ENCODE measurements at places on chromosomes 4 and X. TPM values are rescaled to one million over a fixed set of nuclear protein-coding genes. Genes with fewer than 3 reads are reported as not detected.
A peak's percentile ranks its signal among the peaks of the same experiment; 100 is the strongest.

PALLD gene
- total RNA-seq = 166 TPM

MCUB gene
- 18.6 TPM for total RNA-seq

NKX1-1 gene
- total RNA-seq = not detected

MAGEH1 gene
- total RNA-seq = 0.20 TPM

MAGEE1 gene
- total RNA-seq = 2.2 TPM

MYOZ2 gene
- not detected for total RNA-seq

ZNF674 gene
- 5.2 TPM for total RNA-seq

AR gene
- 0.02 TPM for total RNA-seq

GRCh38 chr4:156635051-156635450, 336.5 kb downstream of the PDGFC start:
- DNase-seq = no peak

DNA sequence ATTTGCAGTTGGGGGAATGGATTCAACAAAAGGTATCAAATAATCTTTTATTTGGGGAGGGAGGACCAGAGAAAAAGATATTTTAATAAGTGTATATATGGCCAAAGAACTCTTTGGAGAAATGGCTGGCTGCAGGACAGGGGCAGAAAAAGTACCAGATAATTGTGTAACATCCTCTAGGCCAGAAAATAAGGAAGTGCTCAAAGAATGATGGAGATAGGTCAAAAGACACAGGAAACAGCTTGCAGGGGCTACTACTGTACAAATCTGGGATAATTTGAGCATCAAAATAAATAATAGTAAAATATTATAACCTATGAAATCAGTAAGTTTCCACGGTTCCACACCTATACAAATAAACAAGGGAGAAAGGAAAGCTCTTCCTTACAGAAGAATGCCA, 34.8 kb downstream of the KLHL5 start:
- DNase-seq = no peak

- DNase-seq = no peak
Observed at GRCh38 chr4:52670739-52671138, 11.6 kb upstream of the USP46 start.

- no peak for DNase-seq
Observed at GRCh38 chr4:150418757-150419410, 163.1 kb upstream of the MAB21L2 start.

DNA sequence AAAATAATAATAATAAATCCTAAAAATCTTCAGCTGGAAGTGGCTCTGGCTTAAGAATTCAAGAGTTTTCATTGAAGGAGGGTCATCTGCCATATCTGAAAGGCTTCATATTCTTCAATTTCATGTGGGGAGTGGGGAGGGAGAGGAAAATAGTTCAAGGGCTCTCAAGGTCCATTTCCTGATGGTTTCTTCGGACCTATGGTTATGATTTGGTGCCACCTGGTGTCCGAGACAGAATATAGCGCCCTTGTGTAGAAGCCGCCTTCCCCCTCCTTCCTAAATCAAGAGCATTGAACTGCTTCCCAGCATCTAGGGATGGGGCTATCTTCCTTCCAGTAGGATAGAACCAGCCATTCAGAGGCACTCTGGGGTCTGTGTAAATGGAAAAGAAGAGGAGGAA, 34.3 kb downstream of the NLGN3 start:
- peak; percentile 39 for DNase-seq

- DNase-seq = no peak
Observed at GRCh38 chr4:73621357-73621756, 1.1 kb upstream of the RASSF6 start.

DNA sequence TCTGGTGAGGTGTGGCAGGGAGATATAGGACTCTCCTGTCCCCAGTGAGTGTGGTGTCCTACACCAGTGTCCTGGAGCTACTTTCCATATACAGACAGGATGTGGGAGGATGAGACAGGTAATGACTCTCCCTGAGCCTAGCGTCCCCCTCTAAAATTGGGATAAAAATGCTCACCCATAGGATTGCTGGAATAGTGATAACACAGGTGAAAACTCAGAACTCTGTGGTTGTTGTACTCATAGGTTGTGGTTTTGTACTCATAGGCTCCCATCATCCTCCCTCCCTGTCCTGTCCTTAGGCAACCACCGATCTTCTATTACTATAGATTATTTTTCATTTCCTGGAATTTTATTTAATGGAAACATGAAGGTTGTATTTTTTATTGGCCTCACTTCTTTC, 60.7 kb upstream of the NXF3 start:
- DNase-seq = no peak

GRCh38 chrX:84216406-84216805, 28.4 kb upstream of the RPS6KA6 start:
- DNase-seq = no peak

DNA sequence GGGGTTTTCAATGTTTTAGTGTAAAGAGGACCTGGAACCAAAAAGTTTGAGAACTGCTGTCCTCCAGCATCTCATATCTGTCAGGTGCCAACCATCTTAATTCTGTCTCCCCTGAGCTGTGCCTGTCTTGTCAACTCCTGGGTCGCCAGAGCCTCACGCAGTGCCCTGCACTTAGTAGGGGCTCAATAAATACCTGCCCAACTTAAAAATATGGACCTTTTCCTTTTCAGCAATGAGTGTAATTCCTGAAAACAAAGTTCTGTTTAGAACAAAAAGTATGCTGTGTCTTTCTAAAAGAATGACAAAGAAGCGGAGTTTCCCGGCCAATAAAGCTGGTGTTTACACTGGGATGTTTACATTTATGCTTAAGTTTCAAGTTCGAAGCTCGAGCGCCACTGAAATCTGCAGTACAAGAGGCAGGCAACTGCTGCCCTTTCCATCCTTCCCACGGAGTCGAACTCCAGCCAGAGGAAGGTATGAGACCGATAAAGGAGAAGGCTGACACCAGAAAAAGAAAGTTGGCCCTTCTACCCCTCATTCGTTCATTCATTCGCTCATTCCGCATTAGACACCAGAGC, 1.1 kb upstream of the HTATSF1 start:
- no peak for DNase-seq

GRCh38 chr4:41189666-41190065, 24.7 kb downstream of the APBB2 start:
- no peak for DNase-seq

GRCh38 chrX:26651755-26652154, 435.8 kb downstream of the MAGEB5 start:
- no peak for DNase-seq

- no peak for DNase-seq
Observed at GRCh38 chr4:182354867-182355266, 111.7 kb downstream of the TENM3 start.

DNA sequence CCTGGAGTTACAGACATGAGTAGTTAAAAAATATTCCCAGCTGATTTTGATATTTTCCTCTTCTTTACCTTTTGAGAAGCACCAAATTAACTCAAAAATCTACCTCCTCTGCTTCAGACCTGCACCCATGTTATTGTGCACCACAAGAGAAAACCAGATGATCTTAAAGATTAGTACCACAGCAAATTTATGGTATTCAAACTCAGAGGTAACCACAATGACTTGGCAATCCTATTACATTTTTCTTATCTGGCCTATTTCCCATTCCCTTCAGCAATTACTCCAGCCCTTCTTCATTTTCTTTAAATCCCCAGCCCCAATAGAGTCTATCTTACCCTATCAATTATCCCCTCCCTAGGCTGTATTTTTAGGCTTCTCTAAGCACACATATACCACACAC, 535.1 kb downstream of the FAT4 start:
- no peak for DNase-seq

DNA sequence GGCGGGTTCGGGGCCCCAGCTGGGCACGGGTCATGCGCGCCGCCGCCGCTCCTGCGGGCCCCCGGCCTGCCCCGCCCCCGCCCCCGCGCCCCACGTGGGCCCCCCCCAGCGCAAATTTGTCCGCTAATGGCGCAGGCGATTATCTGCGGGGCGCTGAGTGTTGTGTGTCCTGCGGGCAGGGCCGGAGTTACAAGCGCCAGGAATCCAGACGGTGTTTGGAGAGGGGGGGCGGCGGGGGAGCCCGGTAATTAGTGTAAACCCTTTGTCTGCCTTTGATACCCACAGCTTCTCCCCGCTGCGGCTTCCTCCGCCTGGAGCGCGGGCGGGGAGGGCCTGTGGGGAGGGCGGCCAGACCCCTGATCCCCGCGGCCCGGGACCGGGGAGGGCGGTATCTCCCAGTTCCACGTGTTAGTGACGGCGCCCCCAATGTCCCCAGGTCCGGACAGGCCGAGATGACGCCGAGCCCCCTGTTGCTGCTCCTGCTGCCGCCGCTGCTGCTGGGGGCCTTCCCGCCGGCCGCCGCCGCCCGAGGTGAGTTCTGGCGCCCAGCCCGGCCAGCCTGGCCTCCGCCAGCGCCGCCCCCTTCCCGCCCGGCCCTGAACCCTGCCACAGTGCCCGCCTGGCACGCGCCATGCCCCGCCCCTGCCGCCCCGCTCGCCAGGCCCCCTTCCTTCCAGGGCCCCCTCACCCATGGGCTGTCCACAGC, 761 bp downstream of the FGFRL1 start:
- no peak for DNase-seq

- no peak for DNase-seq
Observed at GRCh38 chrX:41677183-41678060, 11.4 kb upstream of the GPR34 start.

DNA sequence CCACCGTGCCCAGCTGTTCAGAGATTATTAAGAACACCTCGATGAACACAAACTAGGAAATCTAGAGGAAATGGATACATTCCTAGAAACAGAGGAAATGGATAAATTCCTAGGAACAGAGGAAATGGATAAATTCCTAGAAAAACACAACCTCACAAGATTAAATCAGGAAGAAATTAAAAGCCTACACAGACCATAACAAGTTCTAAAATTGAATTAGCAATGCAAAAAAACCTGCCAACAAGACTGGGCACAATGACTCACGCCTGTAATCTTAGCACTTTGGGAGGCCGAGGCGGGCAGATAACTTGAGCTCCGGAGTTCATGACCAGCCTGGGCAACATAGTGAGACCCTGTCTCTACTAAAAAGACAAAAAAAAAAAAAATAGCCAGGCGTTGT, 13.1 kb upstream of the IDS start:
- no peak for DNase-seq

DNA sequence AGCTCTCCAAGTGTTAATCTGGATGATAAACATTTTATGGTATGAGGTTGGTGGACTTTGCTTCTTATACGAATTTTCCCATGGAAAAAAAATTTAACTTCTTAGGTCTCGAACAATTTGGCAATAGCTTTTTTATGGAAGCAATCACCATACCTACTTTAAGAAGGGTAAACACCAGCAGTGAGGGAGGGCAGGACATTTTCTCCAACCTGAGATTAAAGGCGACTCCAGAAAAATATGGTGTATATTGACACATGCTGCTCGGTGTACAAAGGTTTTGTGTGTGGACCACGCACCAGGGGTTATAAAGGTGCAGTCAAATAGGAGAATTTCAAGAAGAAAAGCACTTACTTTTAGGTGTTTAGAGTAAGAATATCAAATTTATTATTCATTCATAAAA, 34.2 kb upstream of the SULT1E1 start:
- DNase-seq = no peak

GRCh38 chr4:118939169-118939783, 50.6 kb downstream of the SYNPO2 start:
- DNase-seq = no peak

- no peak for DNase-seq
Observed at GRCh38 chrX:38923451-38923969, 122.3 kb downstream of the MID1IP1 start.

- no peak for DNase-seq
Observed at GRCh38 chr4:80322716-80323115, 12.8 kb upstream of the CFAP299 start.

All from HCT116 (cell line).